ENCODE measurements at places on chromosomes 12 and 14. TPM values are rescaled to one million over a fixed set of nuclear protein-coding genes. Genes with fewer than 3 reads are reported as not detected.

- no peaks in the 10 kb centered on the region for H3K27me3 ChIP-seq
- DNase-seq: no peak
- no peaks in the 10 kb centered on the region for H3K36me3 ChIP-seq
- no peak overlapping the region for H3K4me3 ChIP-seq
- H3K4me1 ChIP-seq: no peaks in the 10 kb centered on the region
Observed at GRCh38 chr12:68190301-68190700, 30.8 kb upstream of the IFNG start.

- peak overlapping the region; percentile 63 for H3K27ac ChIP-seq
- H3K36me3 ChIP-seq: peaks cover 21% of the 10 kb centered on the region
- H3K4me1 ChIP-seq: no peaks in the 10 kb centered on the region
Observed at GRCh38 chr12:57055824-57056223, 5.9 kb upstream of the MYO1A start.

- H3K4me1 ChIP-seq: peaks cover 15% of the 10 kb centered on the region
- no peak overlapping the region for H3K4me3 ChIP-seq
- peaks cover 37% of the 10 kb centered on the region for H3K36me3 ChIP-seq
- no peak overlapping the region for H3K27ac ChIP-seq
Observed at GRCh38 chr14:99943620-99944019, 121.6 kb upstream of the EVL start.

The TMEM233 gene
- not detected for total RNA-seq

The DNAJC22 gene
- not detected for total RNA-seq

GRCh38 chr12:50618864-50619609 is 114.3 kb downstream of the DIP2B start:
- H3K4me1 ChIP-seq: peaks cover 48% of the 10 kb centered on the region
- no peaks in the 10 kb centered on the region for H3K27me3 ChIP-seq
- H3K36me3 ChIP-seq: no peaks in the 10 kb centered on the region
- DNase-seq: no peak
- H3K27ac ChIP-seq: peak overlapping the region; percentile 43
- no peak overlapping the region for H3K4me3 ChIP-seq

- DNase-seq: no peak
- no peaks in the 10 kb centered on the region for H3K27me3 ChIP-seq
- H3K27ac ChIP-seq: no peak overlapping the region
- H3K4me1 ChIP-seq: no peaks in the 10 kb centered on the region
Observed at GRCh38 chr12:12202747-12203146, 64.1 kb downstream of the LRP6 start.

DNA sequence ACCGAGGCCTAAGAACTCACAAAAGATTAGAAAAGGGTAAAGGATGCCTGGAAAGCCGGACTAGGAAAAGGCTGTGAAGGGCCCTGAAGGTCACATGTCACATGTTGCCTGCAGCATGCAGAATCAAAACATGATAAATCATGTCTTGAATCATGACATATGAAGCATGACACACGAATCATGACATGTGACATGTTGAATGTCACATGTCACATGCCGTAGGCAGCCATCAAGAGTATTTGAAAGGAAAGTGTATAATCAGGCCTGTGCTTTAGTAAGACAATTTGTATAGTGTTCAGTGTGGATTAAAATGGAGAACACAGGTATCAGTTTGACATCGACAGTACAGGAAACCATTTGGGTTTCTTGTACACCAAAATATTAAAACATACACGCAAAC is 30.8 kb downstream of the IFNG-AS1 start:
- no peaks in the 10 kb centered on the region for H3K27me3 ChIP-seq
- no peak overlapping the region for H3K4me3 ChIP-seq
- DNase-seq: no peak

GRCh38 chr14:102055181-102055901 is 31.5 kb downstream of the HSP90AA1 start:
- H3K36me3 ChIP-seq: peaks cover 8% of the 10 kb centered on the region
- no peak overlapping the region for H3K27ac ChIP-seq
- DNase-seq: no peak
- H3K4me3 ChIP-seq: no peak overlapping the region
- H3K27me3 ChIP-seq: no peaks in the 10 kb centered on the region

GRCh38 chr14:69034612-69035262 is 55.6 kb upstream of the ACTN1 start:
- no peaks in the 10 kb centered on the region for H3K27me3 ChIP-seq
- H3K4me1 ChIP-seq: peaks cover 7% of the 10 kb centered on the region
- no peak overlapping the region for H3K27ac ChIP-seq
- H3K36me3 ChIP-seq: no peaks in the 10 kb centered on the region

GRCh38 chr12:88856201-88856600 is 275.9 kb upstream of the KITLG start:
- no peak overlapping the region for H3K4me3 ChIP-seq
- no peaks in the 10 kb centered on the region for H3K36me3 ChIP-seq
- H3K27ac ChIP-seq: no peak overlapping the region
- no peaks in the 10 kb centered on the region for H3K4me1 ChIP-seq

- H3K4me1 ChIP-seq: no peaks in the 10 kb centered on the region
- no peaks in the 10 kb centered on the region for H3K36me3 ChIP-seq
- H3K27ac ChIP-seq: no peak overlapping the region
- no peak for DNase-seq
Observed at GRCh38 chr14:60396718-60397343, 89.0 kb downstream of the C14orf39 start.

The ADCY4 gene
- total RNA-seq: 8.1 TPM

- H3K27ac ChIP-seq: peak overlapping the region; percentile 67
- H3K27me3 ChIP-seq: no peaks in the 10 kb centered on the region
- no peak for DNase-seq
Observed at GRCh38 chr14:25111061-25111601, 61.2 kb upstream of the STXBP6 start.

The MYO1H gene
- not detected for total RNA-seq

GRCh38 chr12:75308279-75308678 is 21.8 kb downstream of the CAPS2 start:
- H3K27ac ChIP-seq: no peak overlapping the region
- no peaks in the 10 kb centered on the region for H3K36me3 ChIP-seq
- H3K4me3 ChIP-seq: no peak overlapping the region
- no peak for DNase-seq
- H3K4me1 ChIP-seq: no peaks in the 10 kb centered on the region

The TOMM20L gene
- not detected for total RNA-seq

The TAS2R30 gene
- total RNA-seq: 10.5 TPM
